Activated T-cell treated with anti-CD3 and anti-CD28 coated beads, Interleukin-2, amount 50 U/mL, for 24 hours (primary cell): ENCODE measurements at places on chromosomes 13 and 19.
A peak's percentile ranks its signal among the peaks of the same experiment; 100 is the strongest.

DNA sequence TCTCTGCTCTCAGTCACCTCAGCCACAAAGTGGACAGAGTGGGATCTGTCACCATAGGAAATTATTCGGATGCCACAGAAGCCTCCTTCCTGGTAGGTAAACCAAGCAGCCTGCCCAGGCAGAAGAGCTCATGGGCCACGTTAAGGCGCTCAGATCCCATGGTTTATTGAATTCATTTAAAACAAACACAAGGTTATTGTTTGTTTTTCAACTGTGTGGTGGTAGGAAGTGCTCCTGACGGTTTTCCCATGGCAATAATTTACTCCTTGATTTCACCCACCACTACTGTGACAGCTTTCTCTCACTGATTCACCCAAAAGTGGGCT lies 14.4 kb downstream of the BCAM start:
- H3K4me3 ChIP-seq: no peak overlapping the region
- peaks cover 11% of the 10 kb centered on the region for H3K27me3 ChIP-seq
- no peaks in the 10 kb centered on the region for H3K4me1 ChIP-seq
- H3K36me3 ChIP-seq: no peaks in the 10 kb centered on the region
- no peak for DNase-seq

- H3K27ac ChIP-seq: no peak overlapping the region
- H3K4me3 ChIP-seq: no peak overlapping the region
- peaks cover 31% of the 10 kb centered on the region for H3K36me3 ChIP-seq
- H3K27me3 ChIP-seq: no peaks in the 10 kb centered on the region
- peaks cover 11% of the 10 kb centered on the region for H3K4me1 ChIP-seq
- no peak for DNase-seq
Observed at GRCh38 chr19:8261347-8261746, 46.8 kb downstream of the CD320 start.

GRCh38 chr19:47499371-47499770 lies 15.4 kb upstream of the KPTN start:
- DNase-seq: no peak
- H3K36me3 ChIP-seq: peaks cover 76% of the 10 kb centered on the region

DNA sequence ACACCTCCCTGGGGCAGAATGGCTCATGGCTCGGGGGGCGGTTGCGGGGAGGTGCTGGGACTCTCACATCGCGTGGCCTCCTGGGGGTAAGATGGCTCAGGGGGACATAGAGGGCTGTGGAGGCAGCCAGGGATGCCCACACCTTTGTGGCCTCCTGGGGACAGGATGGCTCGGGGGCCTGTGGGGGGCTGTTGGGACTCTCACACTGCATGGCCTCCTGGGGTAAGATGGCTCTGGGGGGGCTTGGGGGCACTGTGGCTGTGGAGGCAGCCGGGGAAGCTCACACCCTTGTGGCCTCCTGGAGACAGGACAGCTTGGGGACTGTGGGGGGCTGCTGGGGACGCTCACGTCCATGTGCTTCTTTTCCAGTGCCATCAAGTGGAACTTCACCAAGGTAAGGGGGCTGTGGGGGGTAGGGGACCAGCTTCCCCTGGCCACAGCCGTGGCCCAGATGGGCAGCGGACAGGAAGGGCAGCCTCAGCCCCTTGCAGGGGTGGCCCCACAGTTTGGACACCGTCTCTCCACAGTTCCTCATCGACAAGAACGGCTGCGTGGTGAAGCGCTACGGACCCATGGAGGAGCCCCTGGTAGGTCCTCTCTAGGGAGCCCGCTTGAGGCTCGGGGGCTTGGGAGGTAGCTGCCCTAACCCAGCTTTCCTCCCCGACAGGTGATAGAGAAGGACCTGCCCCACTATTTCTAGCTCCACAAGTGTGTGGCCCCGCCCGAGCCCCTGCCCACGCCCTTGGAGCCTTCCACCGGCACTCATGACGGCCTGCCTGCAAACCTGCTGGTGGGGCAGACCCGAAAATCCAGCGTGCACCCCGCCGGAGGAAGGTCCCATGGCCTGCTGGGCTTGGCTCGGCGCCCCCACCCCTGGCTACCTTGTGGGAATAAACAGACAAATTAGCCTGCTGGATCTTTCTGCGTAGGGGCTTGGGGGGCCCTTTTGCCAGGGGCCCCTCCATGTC lies 2.4 kb downstream of the GPX4 start:
- peaks cover 44% of the 10 kb centered on the region for H3K36me3 ChIP-seq
- DNase-seq: no peak
- H3K27me3 ChIP-seq: no peaks in the 10 kb centered on the region
- peak overlapping the region; percentile 79 for H3K27ac ChIP-seq
- peaks cover 32% of the 10 kb centered on the region for H3K4me1 ChIP-seq

DNA sequence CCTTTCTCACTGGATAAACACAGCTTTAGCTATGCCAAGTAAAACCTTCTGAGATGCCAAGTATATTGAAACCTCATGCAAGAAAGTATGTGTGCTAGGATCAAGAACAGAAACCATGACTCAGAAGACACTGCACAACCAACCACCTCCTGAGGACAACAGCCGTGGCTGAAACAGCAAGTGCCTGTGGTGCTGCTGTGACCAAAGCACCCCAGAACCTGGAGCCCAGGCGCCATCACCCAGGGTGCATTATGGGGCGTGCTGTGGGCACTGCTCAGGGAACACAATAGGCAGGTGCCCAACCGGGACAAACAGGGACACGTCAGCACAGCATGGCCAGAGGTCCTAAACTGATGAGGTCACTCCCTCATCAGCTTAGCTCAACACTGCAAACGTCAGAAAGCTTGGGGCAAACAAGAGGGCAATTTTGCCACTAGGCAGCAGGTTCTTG lies 101.3 kb upstream of the SLC15A1 start:
- peak overlapping the region; percentile 87 for H3K27ac ChIP-seq
- H3K4me1 ChIP-seq: peaks cover 18% of the 10 kb centered on the region
- H3K4me3 ChIP-seq: no peak overlapping the region
- no peaks in the 10 kb centered on the region for H3K27me3 ChIP-seq

GRCh38 chr19:41354343-41354953 lies 726 bp upstream of the TGFB1 start:
- no peak for DNase-seq
- peak overlapping the region; percentile 91 for H3K27ac ChIP-seq
- H3K4me3 ChIP-seq: peak overlapping the region; percentile 99
- H3K36me3 ChIP-seq: peaks cover 39% of the 10 kb centered on the region
- peaks cover 54% of the 10 kb centered on the region for H3K4me1 ChIP-seq
- H3K27me3 ChIP-seq: no peaks in the 10 kb centered on the region

GRCh38 chr13:19592657-19593180 lies 31.4 kb upstream of the TPTE2 start:
- peaks cover 15% of the 10 kb centered on the region for H3K27me3 ChIP-seq
- H3K4me3 ChIP-seq: no peak overlapping the region
- DNase-seq: no peak
- H3K4me1 ChIP-seq: peaks cover 9% of the 10 kb centered on the region
- no peaks in the 10 kb centered on the region for H3K36me3 ChIP-seq
- H3K27ac ChIP-seq: no peak overlapping the region

DNA sequence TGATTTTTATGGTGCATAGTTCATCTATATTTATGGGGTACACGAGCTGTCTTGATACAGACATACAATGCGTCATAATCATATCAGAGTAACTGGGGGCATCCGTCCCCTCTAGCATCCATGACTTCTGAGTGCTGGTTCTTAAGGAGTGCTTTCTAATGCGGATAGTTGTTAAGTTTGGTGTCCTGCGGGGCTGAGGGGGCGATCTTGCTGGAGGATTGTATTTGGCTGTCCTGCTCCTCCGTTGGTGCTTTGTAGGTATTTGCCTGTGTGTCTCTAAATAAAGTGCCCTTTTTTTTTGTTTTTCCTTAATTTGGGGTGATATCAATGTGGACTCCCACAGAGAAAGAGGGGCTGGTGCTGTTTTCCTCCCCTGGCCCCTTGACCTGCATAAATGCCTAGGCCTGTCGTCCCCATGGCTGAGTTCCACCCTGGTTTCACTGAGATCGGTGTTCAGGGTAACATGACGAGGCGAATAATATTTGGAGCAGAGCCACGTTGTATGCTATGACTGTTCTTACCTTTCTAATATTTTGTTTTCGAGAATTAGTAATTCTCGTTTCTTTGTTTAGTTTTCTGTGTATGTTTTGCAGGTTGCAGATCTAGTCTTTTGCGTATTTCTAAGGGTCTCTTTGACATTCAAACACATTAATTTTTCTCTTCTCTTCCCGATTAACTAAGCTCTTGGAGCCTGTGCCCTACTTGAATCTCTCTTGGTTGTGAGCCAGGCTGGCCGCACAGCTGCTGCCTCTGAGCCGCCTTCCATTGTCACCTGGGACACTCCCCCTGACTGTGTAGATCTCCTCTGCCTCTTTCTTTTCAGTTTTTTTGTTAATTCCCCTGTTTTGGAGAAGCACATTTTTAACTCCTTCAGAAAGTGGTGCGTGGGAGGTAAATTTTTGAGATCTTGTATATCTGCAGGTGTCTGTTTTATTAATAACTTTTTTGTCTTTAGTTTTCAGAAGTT lies 100.3 kb downstream of the ARHGEF7 start:
- peaks cover 55% of the 10 kb centered on the region for H3K36me3 ChIP-seq
- no peaks in the 10 kb centered on the region for H3K27me3 ChIP-seq
- H3K27ac ChIP-seq: no peak overlapping the region

DNA sequence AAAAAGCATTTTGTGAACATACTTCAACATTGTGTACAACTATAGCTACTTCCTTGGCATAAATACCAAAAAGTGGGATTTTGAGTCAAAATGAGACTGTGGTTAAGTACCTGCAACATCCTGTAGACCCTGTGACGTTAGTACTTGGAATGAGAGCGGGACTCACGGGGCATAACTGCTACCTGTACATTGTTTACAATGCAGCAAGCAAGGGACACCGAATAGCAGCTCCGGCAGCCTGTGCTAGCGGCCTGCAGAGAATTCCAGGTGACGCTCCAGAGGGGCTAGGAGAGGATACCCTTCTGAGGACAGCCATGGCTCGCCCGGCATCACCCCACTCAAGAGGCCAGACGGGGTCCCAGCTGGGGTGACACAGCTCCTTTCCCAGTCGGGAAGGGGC lies 824 bp upstream of the ZNF331 start:
- H3K27me3 ChIP-seq: no peaks in the 10 kb centered on the region
- no peak for DNase-seq
- peak overlapping the region; percentile 99 for H3K27ac ChIP-seq
- peak overlapping the region; percentile 95 for H3K4me3 ChIP-seq

DNA sequence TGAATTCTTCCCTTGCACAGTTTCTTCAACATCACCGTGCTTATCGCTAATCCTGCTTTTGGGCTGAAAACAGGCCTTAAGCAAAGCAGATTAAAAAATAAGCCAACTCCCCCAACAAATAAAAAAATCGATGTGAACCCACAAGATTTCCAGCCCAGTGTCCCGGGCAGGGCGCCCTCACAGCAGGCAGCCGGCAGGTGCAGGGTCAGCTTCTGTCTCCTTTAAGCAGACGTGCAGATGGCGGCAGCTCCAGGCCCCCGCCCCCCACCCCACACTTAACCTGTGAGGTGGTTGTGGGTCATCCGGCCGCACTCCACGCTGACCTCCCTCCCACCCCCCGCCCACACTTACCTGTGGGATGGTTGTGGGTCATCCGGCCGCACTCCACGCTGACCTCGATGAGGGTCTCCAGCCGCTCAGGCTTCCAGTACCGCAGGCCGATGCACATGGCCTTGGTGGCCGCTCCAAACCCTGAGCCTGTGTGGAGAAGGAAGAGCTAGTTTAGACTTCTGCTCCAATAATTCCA lies 19.8 kb downstream of the ADPRHL1 start:
- no peaks in the 10 kb centered on the region for H3K4me1 ChIP-seq
- H3K4me3 ChIP-seq: no peak overlapping the region
- no peak for DNase-seq
- H3K27me3 ChIP-seq: no peaks in the 10 kb centered on the region

GRCh38 chr19:18477042-18477779 lies 39.3 kb upstream of the ISYNA1 start:
- DNase-seq: no peak
- H3K27ac ChIP-seq: peak overlapping the region; percentile 95
- H3K36me3 ChIP-seq: peaks cover 11% of the 10 kb centered on the region
- peaks cover 82% of the 10 kb centered on the region for H3K4me1 ChIP-seq
- H3K27me3 ChIP-seq: no peaks in the 10 kb centered on the region

DNA sequence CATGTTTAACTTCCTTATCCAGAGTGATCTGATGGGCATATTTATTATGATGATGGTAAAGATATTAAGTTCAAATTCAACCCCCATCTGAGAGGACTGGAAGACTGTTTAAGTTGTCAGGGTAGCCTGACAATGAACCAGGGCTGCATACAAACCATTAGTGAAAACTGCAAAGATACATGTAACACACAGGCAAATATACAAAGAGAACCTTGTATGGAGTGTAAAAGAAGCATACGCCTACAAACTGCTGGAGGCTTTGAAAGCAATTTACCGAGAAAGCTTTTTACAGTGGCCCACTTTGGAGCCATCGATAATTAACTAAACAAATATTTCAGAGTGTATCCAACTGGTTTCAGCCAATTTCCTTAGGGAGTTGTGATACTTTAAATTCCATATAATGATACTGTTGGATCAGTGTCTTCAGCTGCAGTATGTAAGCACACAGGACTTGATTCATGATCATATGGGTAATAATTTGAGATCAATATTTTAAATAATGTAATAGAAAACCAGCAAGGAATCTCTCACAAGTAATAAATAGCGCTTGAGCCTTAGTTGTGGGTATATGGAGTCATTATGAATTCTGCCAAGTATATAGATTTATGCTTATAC lies 231.5 kb upstream of the SPRY2 start:
- no peaks in the 10 kb centered on the region for H3K36me3 ChIP-seq

GRCh38 chr13:48580185-48580803 lies 47.4 kb upstream of the RCBTB2 start:
- peaks cover 31% of the 10 kb centered on the region for H3K27me3 ChIP-seq
- DNase-seq: peak; percentile 69
- peaks cover 2% of the 10 kb centered on the region for H3K4me1 ChIP-seq
- no peak overlapping the region for H3K27ac ChIP-seq
- H3K4me3 ChIP-seq: no peak overlapping the region

- no peak overlapping the region for H3K4me3 ChIP-seq
- no peak for DNase-seq
- H3K4me1 ChIP-seq: no peaks in the 10 kb centered on the region
Observed at GRCh38 chr13:26529441-26529840, 28.0 kb upstream of the WASF3 start.

DNA sequence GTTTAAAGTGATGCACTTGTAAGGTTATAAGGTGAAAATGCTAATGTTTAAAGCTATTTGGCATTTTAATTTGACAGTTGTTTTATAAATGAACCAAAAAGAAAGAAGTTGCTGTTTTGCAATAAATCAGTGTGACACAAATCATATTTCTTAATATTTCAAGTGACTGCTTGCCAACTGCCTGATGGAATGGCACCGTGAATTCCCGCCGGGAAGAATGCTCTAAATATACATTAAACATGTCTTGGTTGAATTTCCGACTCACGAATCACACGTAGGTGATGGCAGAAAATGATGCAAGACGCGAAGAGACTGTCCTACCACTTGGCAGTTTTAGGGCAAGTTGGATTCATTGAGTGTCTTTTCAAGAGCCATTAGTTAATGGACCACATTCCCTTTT lies 3.1 kb upstream of the GJB2 start:
- H3K36me3 ChIP-seq: no peaks in the 10 kb centered on the region
- H3K4me3 ChIP-seq: no peak overlapping the region
- H3K27ac ChIP-seq: no peak overlapping the region
